ENCODE measurements at places on chromosomes 3 and 15.

DNA sequence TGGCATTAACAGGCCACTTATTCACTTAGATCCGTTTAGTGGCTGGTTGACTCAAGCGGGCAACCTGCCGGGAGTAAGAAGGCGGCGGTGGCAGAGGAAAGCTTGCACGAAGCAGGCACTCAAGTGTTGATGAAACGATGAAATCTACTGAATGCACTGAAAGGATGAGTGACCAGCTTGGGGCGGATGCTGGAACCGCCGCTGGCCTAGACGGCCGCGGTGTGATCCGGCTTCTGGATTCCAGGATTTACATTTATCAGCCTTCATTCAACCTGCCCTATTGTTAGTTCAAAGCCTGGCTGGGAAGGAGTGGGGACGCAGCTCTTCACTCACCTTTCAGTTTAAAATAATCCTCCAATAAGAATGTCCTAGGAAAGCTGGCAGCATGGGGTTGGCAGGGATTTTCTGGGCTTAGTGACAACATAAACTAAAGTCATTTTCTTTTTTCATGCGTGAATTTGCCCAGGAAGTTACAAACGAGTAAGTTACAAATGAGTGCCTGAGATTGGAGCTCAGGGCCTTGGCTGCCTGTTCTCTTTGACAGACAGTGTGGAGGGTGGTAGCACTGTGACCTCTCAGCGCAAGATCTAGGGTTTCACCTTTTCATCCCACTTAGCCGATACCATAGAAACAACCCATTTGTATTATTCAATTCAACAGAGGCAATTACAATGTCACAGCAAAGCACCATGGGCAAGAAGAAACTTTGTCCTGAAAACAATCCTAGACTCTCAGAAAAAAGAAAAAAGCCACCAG lies 1.1 kb upstream of the PLCH1 start:
- no peak for DNase-seq

DNA sequence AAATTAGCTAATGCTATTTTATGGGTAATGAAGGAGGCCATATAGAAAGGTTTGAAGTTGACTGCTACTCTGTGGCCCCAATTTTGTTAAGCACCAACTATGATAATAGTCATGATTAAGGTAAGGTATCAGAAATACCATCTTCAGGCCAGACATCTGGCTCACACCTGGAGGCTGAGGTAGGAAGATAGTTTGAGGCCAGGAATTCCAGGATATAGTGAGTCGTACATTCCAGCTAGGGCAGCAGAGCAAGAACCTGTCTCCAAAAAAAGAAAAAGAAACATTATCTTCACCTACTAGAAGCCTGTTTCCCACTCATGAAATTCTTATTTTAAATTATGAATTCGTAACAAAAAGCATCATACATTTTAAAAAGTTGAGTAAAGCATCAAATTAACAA lies 64.4 kb downstream of the LRRC28 start:
- DNase-seq = no peak

- no peak for DNase-seq
These were observed 26.9 kb upstream of the SOX14 start for GRCh38 chr3:137737208-137737607.

DNA sequence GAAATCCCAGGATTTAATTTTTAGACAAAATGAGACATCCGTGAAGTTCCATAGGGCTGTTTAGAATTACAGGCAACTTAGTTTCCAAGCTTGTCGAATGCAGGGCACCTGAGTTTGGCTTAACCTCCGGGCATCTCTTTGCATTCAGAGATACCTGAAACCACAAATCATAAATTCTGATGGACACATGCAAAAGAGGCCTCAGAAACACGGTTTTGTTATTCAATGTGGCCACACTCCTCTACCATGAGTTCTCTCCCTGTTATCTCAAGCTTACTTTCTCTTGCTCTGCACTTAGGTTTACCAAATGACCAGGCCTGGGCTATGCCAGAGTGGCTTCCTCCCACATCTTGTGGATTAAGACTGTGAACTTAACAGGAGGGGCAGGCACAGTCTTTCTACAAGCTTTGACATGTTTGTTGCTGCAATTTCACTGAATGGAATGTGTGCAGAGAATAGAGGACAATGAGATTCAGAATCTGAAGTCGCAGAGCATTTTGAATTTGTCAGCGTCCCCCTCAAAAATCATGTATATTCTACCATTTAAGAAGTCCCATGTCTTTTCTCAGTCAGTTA lies 137.7 kb downstream of the TPRG1 start:
- DNase-seq = no peak

- no peak for DNase-seq
These were observed at the start of gene PARP15 for GRCh38 chr3:122577409-122578031. Gene PARP15 (plus strand): TSS chr3:122577650. CDS start chr3:122577668, 18 bp downstream.

DNA sequence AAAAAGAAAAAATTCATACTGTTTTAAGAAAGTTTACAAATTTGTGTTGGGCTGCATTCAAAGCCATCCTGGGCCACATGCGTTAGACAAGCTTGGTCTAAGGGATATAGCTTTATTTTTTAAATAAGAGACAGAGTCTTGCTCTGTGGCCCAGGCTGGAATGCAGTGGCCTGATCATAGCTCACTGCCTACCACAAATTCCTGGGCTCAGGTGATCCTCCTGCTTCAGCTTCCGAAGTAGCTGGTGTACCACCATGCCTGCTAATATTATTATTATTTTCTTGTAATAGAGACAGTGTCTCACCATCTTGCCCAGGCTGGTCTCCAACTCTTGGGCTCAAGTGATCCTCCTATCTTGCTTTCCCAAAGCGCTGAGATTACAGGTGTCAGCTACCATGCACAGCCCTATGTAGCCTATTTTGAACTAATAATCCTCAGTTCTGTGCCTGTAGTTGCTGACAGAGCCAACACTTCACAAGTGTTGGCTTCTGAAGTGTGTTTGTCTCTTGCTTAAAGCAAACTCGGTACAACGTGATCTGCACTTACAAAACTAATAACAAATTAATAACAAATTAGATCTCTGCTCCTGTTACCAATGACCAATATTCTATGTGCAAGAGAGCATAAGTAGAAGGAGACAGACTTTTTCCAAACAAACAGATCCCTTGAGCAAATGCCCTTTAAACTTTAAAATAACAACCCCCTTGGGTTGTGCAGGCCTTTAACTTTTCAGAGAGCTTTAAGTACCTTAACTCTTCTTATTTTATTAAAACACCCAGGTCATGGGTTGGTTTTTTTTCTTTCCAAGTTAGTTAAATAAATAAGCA lies 135.2 kb downstream of the VGLL4 start:
- DNase-seq = no peak

DNA sequence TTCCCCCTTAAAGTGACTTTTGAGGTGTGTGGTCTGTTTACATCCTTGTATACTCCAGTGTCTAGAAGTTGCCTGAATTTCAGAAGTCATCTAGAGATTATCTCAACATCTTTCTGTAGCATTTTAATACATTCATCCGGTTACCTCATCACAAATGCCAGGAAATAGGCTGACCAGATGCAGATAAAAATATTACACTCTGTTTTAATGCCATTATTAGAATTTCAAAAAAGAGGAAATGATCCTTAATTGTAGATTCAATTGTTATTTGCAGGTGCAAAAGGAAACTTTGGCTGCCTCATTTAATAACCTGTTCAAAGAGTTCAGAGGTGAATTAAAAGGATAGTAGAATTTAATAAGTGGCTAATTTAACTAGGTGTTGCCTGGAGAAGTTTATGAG lies 290.9 kb downstream of the C3orf38 start:
- no peak for DNase-seq

All from left forelimb (tissue), 1 donor.